ENCODE measurements at places on chromosomes 3 and 15. TPM values are rescaled to one million over a fixed set of nuclear protein-coding genes. Genes with fewer than 3 reads are reported as not detected.
A peak's percentile ranks its signal among the peaks of the same experiment; 100 is the strongest.

- no peaks in the 10 kb centered on the region for H3K27me3 ChIP-seq
- H3K4me3 ChIP-seq = no peak overlapping the region
- no peaks in the 10 kb centered on the region for H3K36me3 ChIP-seq
- no peak overlapping the region for H3K27ac ChIP-seq
Observed at GRCh38 chr3:13877911-13878280, 2.0 kb downstream of the WNT7A start.

GRCh38 chr3:120646771-120647432, 35.1 kb downstream of the HGD start:
- no peaks in the 10 kb centered on the region for H3K36me3 ChIP-seq
- no peaks in the 10 kb centered on the region for H3K27me3 ChIP-seq
- no peaks in the 10 kb centered on the region for H3K4me1 ChIP-seq
- H3K4me3 ChIP-seq = no peak overlapping the region
- no peak for DNase-seq

GRCh38 chr3:50503504-50504342, at the start of gene CACNA2D2:
Gene CACNA2D2, minus strand, starts transcription at chr3:50503634. Its CDS starts 211 bp downstream, at chr3:50503423.
- no peaks in the 10 kb centered on the region for H3K36me3 ChIP-seq
- H3K27me3 ChIP-seq = peaks cover 34% of the 10 kb centered on the region
- peak within 1 kb of the TSS; percentile 41 for H3K4me3 ChIP-seq
- DNase-seq = peak; percentile 75
- H3K4me1 ChIP-seq = peaks cover 16% of the 10 kb centered on the region
- H3K27ac ChIP-seq = no peak within 1 kb of the TSS

DNA sequence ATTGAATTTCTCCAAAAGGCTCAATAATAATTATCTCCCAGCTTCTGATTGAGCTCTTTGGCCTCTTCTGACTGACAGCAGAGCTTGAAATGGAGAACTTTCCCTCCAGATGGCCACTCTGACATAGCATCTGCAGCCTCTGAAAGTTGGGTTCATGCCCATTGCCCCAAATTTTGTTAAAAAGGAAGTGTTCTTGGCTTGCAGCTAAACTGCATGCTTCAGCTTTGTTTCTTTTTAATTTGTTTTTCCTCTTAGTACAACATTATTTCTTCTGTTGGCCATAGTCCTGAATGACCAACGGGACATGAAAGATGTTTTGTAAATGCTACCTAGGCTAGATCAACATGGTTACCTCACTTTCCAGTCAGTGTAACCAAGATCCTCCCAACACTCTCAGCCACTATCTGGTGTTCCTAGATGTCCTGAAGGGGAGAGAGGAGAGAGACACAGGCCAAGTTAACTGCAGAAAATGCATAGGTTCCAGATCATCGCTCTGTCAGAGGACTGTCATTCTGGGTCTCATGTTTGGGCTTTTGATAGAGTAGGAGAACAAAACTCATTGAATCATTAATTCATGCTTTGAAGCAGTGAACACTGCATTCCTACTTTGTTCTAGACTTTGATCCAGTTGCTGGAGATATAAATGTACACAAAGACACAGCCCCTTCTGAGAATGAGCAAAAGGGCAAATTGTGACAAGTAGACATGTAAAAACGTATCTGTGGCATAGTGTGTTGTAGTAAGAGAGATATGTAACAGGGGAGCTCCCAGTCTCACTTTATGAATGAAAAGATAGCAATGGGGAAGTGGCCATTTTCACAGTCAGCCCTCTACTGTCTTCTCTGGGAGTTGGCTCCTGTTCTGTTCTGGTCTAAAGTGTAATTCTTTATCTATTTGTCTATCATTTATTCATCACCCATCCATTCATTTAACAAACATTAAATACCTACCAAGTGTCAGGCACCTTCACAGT, 156.2 kb downstream of the ZNF621 start:
- no peaks in the 10 kb centered on the region for H3K36me3 ChIP-seq
- peak; percentile 48 for DNase-seq
- peaks cover 5% of the 10 kb centered on the region for H3K4me1 ChIP-seq
- H3K27ac ChIP-seq = no peak overlapping the region

DNA sequence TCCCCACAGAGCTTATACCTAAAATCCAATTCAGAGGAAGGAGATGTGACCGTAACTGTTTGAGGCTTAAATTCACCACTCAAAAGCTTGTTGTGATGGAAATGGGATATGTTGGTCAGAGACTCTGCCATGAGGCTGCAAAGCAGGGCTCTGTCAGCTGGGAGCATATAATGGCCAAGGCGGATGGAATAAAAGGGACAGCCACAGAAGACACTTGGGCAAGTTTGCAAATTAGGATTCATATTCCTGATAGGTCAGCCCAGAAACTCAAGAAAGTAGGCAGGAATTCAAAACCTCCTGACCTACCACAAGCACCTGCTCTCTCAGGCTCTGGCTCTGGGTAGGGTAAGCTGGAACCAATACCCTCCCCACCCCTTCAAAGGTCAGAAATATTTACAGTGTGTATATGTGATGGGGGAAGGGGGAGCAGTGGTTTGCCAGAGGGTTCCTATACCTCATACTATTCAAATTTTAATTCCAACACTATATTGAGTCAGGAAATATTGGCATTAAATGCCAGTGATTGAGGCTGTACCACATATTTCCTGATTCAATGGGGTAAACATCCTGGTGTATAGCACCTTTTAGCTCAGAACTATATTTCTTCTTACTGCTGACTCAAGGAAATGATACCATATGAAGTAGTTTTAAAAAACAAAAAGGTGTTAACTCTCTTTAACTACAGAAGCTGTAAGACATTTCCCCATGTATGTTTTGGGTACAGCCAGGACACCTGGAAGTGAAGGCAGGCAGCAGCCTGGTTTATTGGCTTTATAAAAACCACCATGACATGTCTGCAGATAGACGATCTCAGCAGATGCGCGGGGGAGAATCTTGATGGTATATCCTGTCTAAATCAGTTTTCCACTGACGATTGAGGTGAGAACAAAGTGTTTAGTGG, 19.2 kb downstream of the FYCO1 start:
- H3K4me1 ChIP-seq = peaks cover 11% of the 10 kb centered on the region
- H3K36me3 ChIP-seq = peaks cover 59% of the 10 kb centered on the region
- no peaks in the 10 kb centered on the region for H3K27me3 ChIP-seq
- H3K27ac ChIP-seq = no peak overlapping the region
- no peak overlapping the region for H3K4me3 ChIP-seq
- DNase-seq = no peak

The IP6K1 gene
- polyA plus RNA-seq = 29.3 TPM

The FBXW12 gene
- not detected for polyA plus RNA-seq

The SPATA12 gene
- not detected for polyA plus RNA-seq

The DBR1 gene
- 7.5 TPM for polyA plus RNA-seq

The LRTM1 gene
- polyA plus RNA-seq = not detected

The HTR3E gene
- not detected for polyA plus RNA-seq
